Immature natural killer cell (primary cell): ENCODE measurements at places on chromosomes 5 and 9. TPM values are rescaled to one million over a fixed set of nuclear protein-coding genes. Genes with fewer than 3 reads are reported as not detected.
A peak's percentile ranks its signal among the peaks of the same experiment; 100 is the strongest.

DNA sequence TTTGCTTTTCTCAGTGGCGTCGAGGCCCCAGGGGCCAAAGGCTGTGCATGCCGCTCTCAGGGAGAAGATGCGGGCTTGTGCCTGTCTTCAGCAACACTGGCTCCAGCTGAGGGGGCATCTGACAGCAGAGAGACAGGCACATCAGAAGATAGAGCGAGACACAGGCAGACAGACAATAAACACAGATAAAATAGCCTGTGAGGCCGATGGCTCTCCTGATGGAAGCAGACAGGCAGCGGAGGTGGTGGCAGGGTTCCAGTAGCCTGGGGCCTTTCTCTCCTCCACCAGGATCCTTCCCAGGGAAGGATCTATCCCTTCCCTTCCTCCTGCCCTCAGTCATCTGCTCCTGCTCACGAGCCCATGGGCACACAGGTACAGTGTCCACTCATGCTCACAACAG is 16.6 kb upstream of the UNC5A start:
- H3K4me1 ChIP-seq, result no peaks in the 10 kb centered on the region
- no peaks in the 10 kb centered on the region for H3K36me3 ChIP-seq
- H3K27ac ChIP-seq, result no peak overlapping the region
- no peak overlapping the region for H3K4me3 ChIP-seq

DNA sequence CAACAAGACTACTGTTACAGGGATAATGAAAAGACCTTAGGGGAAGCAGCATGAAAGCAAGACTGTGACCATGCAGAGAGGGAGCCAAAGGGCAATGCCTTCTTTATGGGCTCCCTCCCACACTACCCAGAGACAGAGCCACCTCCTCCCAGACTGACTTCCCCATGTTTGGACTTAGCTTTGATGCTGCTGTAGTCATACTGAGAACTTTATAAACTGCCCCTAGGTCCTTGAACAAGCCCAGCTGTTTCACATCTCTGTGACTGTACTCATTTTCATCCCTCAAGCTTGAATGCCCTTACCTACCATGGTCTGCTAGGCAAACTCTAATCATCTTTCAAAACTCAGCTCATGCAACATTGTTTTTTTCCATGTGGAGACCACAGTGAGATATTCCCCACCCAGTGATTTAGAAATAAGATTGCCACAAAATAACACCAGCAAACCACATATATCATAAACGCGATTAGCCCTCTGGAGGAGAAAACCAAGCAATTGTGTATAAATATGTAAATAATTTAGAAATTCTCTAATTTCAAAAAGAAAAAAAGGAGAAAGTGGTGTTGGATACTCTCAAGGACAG is 23.4 kb upstream of the FAM169A start:
- no peaks in the 10 kb centered on the region for H3K27me3 ChIP-seq
- DNase-seq, result peak; percentile 54
- H3K27ac ChIP-seq, result peak overlapping the region; percentile 81
- peaks cover 3% of the 10 kb centered on the region for H3K36me3 ChIP-seq
- peak overlapping the region; percentile 69 for H3K4me3 ChIP-seq

DNA sequence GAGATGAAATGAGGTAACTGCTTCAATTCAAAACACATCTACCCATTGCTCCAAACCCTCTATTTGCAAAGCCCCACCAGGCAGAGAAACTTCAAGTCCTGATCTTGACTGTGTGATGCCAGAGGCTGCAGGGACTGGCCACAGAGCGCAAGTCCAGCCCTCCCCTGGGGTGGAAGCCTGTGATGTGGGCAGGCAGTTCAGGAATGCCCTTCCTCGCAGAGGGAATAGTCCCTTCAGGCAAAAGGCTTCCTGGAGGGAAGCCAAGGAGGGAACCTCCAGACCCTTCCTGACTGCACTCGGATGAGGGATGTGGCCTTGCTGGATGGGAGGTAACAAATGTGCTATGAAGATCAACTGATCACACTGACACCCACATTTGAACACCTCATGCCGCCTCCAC is 131.2 kb downstream of the SLIT3 start:
- no peak for DNase-seq
- peaks cover 4% of the 10 kb centered on the region for H3K27me3 ChIP-seq
- no peaks in the 10 kb centered on the region for H3K4me1 ChIP-seq
- H3K4me3 ChIP-seq, result no peak overlapping the region

FCHO2 gene
- polyA plus RNA-seq, result 3.4 TPM

DNA sequence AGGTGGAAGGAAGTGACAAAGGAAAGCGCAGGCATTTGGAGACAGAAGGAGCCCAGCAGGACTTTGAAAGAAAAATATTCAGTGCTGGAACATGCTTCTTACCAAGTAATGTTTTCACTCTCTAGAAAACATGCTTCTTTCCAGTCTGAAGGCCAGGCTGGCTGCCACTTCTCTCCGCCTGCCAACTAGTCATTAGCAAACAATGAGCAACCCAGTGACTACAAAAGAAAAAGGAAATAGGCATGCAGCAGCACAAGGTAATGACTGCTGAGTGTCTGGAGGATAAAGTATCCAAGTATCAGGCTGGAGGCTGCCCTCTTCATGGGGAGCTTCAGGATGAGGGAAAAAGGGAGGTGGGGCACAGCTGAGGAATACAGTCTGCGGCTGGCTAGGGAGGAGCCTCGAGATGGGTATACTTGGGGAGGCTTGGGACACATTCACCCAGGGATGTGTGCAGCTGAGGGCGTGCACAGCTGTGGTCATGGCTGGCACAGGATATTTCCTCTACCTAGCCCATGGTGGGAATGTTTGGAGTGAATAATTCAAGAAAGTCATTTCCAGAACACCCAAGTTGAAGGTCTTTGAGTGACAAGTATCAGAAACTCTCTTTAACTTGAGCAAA is 161.5 kb upstream of the KIF2A start:
- H3K36me3 ChIP-seq, result no peaks in the 10 kb centered on the region
- no peak overlapping the region for H3K4me3 ChIP-seq
- no peak for DNase-seq
- no peak overlapping the region for H3K27ac ChIP-seq

GRCh38 chr5:154034944-154035343 is 3.8 kb downstream of the FAM114A2 start:
- H3K4me1 ChIP-seq, result peaks cover 31% of the 10 kb centered on the region
- no peak overlapping the region for H3K4me3 ChIP-seq
- H3K27me3 ChIP-seq, result peaks cover 10% of the 10 kb centered on the region
- no peak overlapping the region for H3K27ac ChIP-seq
- H3K36me3 ChIP-seq, result peaks cover 28% of the 10 kb centered on the region

- peak overlapping the region; percentile 80 for H3K27ac ChIP-seq
- no peak overlapping the region for H3K4me3 ChIP-seq
- DNase-seq, result no peak
- peaks cover 17% of the 10 kb centered on the region for H3K36me3 ChIP-seq
- no peaks in the 10 kb centered on the region for H3K27me3 ChIP-seq
Observed at GRCh38 chr9:122821278-122821943, 7.0 kb downstream of the PDCL start.

DNA sequence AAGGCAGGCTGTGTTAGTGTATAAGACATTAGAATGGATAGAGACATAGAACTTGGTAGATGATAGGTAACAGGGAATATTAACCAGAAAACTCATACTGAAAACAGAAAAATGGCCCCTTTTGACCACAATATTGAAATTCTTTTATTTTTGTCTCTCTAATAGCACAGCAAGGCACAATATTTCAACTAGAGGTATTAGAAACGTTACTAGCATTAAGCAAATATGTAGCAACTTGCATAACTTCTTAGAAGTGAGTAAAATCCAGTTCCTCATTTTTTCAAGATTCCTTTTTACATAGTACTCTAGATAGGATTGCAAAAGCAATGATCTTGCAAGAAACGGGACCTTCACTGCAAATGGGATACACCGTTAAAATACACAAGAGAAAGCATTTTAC is 102.7 kb upstream of the VCAN start:
- no peak for DNase-seq
- no peak overlapping the region for H3K27ac ChIP-seq
- H3K4me3 ChIP-seq, result no peak overlapping the region
- peaks cover 4% of the 10 kb centered on the region for H3K36me3 ChIP-seq
- peaks cover 2% of the 10 kb centered on the region for H3K27me3 ChIP-seq
- no peaks in the 10 kb centered on the region for H3K4me1 ChIP-seq

CFAP77 gene
- polyA plus RNA-seq, result not detected

PCDHB3 gene
- polyA plus RNA-seq, result not detected

- DNase-seq, result no peak
- H3K4me3 ChIP-seq, result no peak overlapping the region
- H3K36me3 ChIP-seq, result no peaks in the 10 kb centered on the region
- no peaks in the 10 kb centered on the region for H3K4me1 ChIP-seq
- no peak overlapping the region for H3K27ac ChIP-seq
- H3K27me3 ChIP-seq, result peaks cover 6% of the 10 kb centered on the region
Observed at GRCh38 chr9:35306283-35306682, 144.5 kb downstream of the UNC13B start.

GRCh38 chr5:4036861-4037260 is 441.2 kb downstream of the IRX1 start:
- no peak for DNase-seq
- peaks cover 3% of the 10 kb centered on the region for H3K36me3 ChIP-seq
- H3K4me1 ChIP-seq, result peaks cover 29% of the 10 kb centered on the region
- no peak overlapping the region for H3K27ac ChIP-seq

NUTM2G gene
- polyA plus RNA-seq, result not detected

FBLL1 gene
- polyA plus RNA-seq, result not detected

MYOT gene
- polyA plus RNA-seq, result 0.59 TPM

STKLD1 gene
- not detected for polyA plus RNA-seq
